ENCODE measurements at places on chromosomes 1 and 21.
A peak's percentile ranks its signal among the peaks of the same experiment; 100 is the strongest.

DNA sequence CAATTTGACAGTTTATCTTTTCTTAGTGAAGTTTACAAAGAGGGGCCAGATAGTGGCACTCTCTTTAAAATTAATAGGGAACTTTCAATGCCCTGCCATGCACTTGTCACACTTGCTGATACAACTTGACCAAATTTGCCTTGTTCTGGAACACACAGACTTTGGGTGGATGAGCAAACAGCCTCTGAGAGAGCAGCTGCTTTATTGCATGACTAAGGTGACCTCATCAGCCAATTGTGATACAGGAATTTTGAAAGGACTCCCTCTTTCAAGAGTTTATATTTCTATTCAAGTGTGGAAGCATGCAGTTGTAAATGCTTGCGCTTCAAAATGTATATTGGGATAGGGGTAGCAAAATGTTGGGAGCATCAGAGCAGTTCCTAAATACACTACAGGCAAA is 2.1 kb upstream of the RGS1 start:
- DNase-seq, result no peak

- DNase-seq, result peak; percentile 82
Observed at GRCh38 chr1:184051485-184052193, at the start of gene TSEN15. TSEN15 (plus strand) TSS chr1:184051730; CDS start chr1:184051756, 26 bp downstream.

DNA sequence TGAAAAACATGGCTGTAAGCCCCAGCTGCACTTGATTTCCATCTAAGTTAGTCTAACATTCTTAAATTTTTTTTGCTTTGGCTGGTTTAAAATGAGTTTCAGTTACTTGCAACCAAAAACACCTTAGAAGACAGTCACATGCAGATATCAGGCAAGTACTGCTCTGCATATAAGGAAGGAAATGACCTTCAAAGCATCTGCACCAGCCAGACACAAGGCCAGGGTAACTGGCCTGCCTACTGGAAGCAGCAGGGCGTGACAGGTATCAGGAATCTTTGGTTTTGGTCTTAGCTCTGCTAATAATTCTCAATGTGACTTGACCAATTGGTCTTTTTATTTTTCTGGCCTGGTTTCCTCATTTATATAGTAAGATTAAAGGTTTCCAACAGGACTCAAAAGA is 33.5 kb downstream of the SCYL3 start:
- DNase-seq, result no peak

- peak; percentile 64 for DNase-seq
Observed at GRCh38 chr1:113874012-113874879, 2.7 kb upstream of the PTPN22 start.

DNA sequence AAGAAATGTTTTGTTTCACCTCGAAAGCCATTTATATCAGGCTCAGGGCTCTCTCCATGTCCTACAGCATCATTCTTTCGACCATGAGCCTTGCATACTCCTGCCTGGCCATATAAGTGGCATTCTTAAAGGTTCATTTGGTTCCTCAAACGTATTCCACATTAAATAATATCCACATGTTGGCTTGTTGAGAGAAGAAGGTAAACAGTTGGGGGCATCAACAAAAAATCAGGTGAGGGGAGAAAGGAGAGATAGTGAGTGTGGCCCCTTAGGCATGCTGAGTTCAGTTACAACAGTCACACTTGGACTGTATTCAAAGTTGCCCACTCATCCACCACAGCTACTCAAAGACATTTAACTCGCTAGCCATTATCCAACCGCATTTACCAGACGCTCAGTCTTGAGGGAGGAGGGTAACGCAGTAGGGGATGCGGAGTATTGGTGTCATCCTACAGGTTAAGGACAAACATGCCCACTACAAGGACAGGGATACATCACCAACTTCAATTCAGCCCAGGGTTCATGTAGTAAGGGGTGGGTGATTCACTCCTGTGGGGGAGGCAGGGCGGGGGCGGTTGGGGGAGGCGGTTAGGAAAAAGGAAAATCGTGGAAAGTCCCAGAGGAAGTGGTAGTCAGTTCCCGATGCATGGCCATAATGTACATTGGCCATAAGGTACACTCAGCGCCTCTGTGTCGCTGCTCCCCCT is 1.4 kb downstream of the ZNF697 start:
- DNase-seq, result no peak

DNA sequence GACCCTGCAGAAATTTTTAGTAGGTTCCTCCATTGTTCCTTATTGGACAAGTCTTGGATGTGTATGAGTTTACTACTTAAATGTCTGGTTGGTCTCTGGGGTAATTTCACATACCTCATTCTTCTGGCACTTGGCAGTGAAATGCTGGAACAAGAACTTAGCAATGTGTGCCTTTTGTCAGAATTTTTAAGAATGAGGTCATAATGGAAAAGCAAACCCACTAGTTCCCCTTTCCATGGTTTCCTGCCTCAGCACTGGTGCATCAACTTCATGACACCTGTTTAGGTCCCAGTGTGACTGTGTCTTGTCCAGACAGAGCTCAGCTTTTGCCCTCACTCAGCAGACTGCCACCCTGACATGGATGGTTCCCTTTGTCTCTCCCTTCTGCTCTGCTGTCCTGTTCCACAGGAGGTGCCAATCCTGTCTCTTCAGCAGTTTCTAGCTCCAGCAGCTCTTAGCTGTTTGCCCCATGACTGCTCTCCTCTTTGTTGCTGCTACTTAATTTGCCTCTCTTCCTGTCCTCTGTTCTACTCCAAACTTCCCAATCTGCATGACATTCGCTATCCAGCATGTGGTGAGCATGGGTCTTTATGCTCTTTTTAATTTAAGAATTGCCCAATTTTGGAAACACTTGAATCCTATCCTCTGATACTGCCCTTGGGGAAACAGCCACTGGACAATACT is 135.6 kb downstream of the CYYR1 start:
- no peak for DNase-seq

DNA sequence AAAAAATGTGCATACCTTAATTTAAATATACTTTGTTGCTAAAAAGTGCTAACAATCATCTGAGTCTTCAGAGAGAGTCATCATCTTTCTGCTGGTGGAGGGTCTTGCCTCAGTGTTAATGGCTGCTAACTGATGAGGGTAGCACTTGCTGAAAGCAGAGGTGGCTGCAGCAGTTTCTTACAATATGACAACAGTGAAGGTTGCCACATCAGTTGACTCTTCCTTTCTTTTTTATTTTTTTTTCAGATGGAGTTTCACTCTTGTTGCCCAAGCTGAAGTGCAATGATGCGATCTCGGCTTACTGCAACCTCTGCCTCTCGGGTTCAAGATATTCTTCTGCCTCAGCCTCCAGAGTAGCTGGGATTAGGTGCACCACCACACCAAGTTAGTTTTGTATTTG is 2.6 kb upstream of the CFAP45 start:
- no peak for DNase-seq

GRCh38 chr1:10540277-10541005 is 65.7 kb downstream of the PEX14 start:
- no peak for DNase-seq

DNA sequence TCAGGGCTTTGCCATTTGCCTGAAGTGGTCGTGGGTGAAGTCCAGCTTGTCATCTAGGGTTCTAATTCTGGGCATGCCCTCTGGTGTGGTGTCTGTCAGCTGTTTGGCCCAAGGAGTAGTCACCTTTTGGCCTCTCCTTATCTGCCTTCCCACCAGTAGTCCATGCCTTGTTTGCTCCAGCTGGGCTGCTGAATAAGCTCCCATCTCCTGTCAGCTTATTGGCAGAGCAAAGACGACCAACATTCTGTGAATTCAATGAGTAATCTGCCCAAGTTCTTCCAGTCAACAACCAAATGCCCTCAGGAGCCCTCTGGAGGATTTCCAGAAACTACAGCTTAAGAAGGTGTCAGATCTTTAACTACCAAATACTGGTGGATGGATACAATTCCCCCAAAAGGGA is 7.0 kb downstream of the BCAN start:
- no peak for DNase-seq

DNA sequence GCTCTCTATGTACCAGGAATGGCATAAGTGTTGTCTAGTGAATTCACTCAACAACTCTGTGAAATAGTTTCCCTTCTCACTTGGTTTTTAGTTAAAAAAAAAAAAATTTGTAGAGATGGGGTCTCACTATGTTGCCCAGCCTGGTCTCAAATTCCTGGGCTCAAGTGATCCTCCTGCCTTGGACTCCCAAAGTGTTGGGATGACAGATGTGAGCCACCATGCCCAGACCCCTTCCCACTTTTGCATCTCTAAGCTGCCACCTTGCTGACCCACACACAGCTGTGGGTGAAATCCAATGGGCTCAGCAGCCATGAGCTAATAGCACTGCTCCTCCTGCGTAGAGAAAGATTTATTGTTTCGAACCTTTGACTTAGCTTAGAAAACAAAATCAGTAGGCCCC is 33.5 kb downstream of the NEK2 start:
- DNase-seq, result no peak

- DNase-seq, result no peak
Observed at GRCh38 chr1:219639876-219640577, 27.1 kb upstream of the ZC3H11B start.

GRCh38 chr1:178243119-178243518 is 149.2 kb downstream of the RASAL2 start:
- no peak for DNase-seq

GRCh38 chr1:36123356-36123755 is 1.7 kb downstream of the COL8A2 start:
- peak; percentile 4 for DNase-seq

DNA sequence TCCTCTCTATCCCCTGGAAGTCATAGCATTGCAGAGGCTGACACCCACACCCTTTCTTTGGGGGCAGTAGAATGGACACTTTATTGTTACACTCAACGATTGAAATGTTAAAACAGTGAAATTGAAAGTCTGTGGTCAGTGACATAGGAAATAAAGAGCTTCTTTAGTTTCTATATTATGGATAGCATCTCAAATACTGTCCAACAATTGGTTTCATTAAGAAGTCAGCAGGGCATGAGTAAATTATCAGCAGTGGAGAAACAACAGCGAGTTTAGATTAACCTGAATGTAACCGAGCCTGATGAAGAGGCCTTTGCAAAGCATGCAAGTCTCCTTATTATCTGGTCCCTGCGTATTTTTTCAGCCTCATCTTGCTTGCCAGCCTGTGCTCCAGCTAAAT is 350.7 kb downstream of the NTNG1 start:
- DNase-seq, result no peak

GRCh38 chr1:101221945-101222429 is 14.8 kb upstream of the S1PR1 start:
- no peak for DNase-seq

DNA sequence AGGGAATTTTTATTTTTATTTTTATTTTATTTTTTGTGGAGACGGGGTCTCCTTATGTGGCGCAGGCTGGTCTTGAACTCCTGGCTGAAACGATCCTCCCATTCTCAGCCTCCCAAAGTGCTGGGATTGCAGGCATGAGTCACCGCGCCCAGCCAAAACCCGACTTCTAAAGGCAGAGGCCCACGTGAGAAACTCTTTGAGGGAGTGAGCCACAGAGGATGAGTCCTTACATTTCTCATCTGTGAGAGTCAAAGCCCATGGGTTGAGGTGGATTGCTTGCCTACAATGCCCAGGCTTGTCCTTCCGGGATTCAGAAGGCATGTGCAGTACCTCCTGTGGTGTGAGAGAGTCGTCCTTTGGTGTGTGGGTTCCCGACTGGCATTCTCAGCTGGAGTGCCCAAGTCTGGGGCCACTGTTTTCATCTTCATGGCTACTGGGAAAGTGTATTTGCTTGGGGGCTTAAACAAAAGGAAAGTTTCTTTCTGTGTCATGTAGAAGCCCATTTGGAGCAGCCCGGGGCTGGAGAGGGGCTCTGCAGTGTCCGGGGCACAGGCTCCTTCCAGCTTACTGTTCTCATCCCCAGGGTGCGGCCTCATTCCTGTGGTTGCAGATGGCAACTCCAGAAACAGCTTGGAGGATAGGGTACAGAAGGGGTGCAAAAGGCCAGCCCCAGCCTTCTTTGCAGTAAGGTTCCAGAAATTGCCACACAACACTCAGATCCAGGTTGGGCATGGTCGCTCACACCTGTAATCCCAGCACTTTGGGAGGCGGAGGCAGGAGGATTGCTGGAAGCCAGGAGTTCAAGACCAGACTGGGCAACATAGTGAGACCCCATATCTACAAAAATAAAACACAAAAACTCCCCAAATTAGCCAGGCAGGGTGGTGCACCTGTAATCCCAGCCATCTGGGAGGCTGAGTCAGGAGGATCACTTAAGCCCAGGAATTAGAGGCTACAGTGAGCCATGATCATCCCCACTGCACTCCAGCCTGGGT is 29.4 kb upstream of the CSF3R start:
- DNase-seq, result no peak

GRCh38 chr1:193094112-193094511 is 11.1 kb downstream of the GLRX2 start:
- DNase-seq, result no peak

GRCh38 chr1:101307985-101308689 is 71.3 kb downstream of the S1PR1 start:
- DNase-seq, result no peak

DNA sequence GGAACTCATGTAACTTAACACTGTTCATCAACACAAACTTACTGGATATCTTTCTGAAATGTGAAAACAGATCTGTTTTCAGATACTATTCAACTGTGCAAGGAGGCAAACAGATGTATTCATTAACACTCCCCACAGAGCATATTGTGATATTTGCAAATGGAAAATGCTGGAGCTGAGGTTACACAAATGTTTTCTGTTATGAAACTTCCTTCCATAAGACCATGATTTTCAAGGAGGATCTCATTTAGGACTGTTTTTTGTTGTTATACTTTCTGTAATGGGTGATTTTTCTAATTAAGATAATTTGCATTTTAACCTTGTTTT is 56.1 kb downstream of the GABPA start:
- DNase-seq, result no peak

- DNase-seq, result no peak
Observed at GRCh38 chr1:93357242-93357641, 11.5 kb downstream of the DR1 start.

DNA sequence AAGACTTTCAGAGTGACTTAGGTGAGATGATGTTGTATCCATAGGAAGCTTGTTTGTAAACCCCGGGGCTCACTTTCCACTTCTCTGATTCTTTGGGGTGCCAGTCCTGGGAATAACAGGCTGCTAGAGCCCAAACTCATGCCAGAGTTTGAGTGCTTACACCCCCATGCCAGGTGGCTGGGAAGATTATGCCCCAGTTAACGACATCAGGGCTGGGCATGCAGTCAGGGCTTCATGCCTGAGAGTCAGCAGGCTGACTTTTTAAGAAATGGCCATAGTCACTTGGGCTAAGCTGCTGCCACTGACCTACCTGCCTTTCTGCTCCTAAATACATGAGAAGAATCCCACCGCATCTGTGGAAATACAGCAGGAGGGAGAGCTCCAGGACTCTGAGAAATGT is 425.6 kb upstream of the VAMP3 start:
- DNase-seq, result no peak

GRCh38 chr1:180228648-180229482 is 1.2 kb upstream of the LHX4 start:
- DNase-seq, result no peak

- no peak for DNase-seq
Observed at GRCh38 chr1:63787875-63788274, 14.1 kb downstream of the ROR1 start.

- DNase-seq, result no peak
Observed at GRCh38 chr21:45858180-45858579, 123.4 kb upstream of the COL6A1 start.

GRCh38 chr1:1370771-1371300 is 4.2 kb downstream of the AURKAIP1 start:
- no peak for DNase-seq

GRCh38 chr1:69611316-69611715 is 43.6 kb downstream of the LRRC7 start:
- no peak for DNase-seq

Measured in CD4-positive, alpha-beta T cell treated with Interleukin-15 for 4 hours (primary cell).